NCI-H524 (cell line): ENCODE measurements at places on chromosomes 11 and 22.

GRCh38 chr11:17894929-17895658, 117.8 kb downstream of the SERGEF start:
- DNase-seq, result no peak

GRCh38 chr11:33191467-33191866, 30.2 kb upstream of the CSTF3 start:
- no peak for DNase-seq

- DNase-seq, result peak; percentile 7
These were observed 102.4 kb upstream of the FSHB start for GRCh38 chr11:30128269-30128932.

- DNase-seq, result peak; percentile 94
These were observed 3.9 kb upstream of the RNF215 start for GRCh38 chr22:30390974-30391691.

DNA sequence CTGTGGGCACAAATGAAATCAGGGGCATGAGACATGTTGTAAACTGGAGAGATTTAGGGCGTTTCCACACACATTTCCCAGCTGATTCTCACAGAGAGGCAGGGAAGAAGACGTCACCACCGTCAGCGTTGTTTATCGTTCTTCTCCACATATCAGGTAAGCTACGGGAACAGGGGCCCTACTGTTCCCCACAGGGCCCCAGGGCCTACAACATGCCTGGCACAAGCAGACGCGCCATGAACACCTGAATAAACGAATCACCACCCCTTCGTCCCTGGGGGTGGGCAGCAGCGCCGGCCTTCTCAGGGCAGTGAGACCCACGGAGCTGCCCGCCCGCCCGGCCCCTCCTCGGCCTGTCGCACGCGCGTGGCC, 342 bp downstream of the EFCAB6 start:
- no peak for DNase-seq

GRCh38 chr11:128294001-128294670, 293.2 kb downstream of the ETS1 start:
- no peak for DNase-seq

GRCh38 chr11:66958956-66959274, 732 bp upstream of the PC start:
- peak; percentile 52 for DNase-seq

DNA sequence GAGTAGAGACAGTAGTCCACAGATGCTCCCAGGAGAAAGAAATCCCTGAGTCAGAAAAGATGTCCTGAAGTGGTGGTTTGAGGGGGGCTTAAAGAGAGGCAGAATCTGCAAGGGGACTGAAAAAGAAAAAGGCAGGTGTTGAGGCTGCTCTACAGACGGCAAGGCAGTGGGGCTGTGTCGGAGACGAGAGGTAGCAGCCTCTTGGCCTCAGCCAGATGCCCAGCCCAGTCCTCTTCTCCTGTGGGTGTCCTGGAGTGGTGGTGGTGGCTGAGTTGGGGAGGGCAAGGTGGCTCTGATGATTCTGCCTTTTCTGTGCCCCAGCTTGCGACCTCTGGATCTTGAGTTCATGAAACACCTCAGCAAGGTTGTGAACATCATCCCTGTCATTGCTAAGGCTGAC, 9.3 kb upstream of the WBP2NL start:
- no peak for DNase-seq

DNA sequence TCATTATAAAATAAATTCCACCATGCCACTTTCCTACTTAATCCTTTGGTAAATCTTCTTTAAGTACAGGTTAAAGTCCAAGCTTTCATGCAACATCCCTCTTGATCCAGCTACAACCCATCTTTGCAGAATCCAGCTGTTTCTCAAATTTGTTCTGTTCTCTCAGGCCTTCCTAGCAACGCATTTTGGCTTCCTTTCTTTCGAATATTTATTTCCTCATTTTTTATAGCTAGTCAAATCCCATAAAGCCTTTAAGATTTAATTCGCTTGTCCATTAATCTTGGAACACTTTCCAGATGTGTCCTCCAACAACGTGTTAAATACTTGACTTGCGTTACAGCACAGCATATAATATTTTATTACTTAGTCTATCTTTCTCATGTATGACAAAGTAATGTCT, 600.1 kb upstream of the CHORDC1 start:
- peak; percentile 52 for DNase-seq

DNA sequence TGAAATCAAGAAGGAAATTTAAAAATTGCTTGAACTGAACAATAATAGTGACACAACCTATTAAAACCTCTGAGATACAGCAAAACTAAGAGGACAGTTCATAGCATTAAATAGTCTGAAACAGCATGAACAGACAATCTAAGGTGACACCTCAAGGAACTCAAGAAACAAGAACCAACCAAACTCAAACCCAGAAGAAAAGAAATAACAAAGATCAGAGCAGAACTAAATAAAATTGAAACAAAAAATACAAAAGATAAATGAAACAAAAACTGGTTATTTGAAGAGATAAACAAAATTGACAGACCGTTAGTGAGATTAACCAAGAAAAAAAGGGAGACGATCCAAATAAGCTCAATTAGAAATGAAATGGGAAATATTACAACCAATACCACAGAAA, 122.8 kb upstream of the TOP3B start:
- no peak for DNase-seq

DNA sequence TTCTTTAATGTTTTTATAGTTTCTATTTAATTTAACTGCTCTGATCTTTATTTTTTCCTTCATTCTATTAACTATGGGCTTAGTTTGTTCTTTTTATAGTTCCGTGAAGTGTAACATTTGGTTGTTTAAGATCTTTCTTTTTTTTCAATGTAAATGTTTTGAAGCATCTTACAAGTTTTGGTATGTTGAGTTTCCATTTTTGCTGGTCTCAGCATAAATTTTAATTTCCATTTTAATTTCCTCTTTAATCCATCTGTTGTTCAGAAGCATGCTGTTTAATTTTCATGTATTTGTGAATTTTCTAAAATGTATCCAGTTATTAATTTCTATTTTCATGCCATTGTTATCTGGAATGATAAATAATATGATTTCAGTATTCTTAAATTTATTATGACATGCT, 17.0 kb upstream of the GLYATL2 start:
- DNase-seq, result no peak

DNA sequence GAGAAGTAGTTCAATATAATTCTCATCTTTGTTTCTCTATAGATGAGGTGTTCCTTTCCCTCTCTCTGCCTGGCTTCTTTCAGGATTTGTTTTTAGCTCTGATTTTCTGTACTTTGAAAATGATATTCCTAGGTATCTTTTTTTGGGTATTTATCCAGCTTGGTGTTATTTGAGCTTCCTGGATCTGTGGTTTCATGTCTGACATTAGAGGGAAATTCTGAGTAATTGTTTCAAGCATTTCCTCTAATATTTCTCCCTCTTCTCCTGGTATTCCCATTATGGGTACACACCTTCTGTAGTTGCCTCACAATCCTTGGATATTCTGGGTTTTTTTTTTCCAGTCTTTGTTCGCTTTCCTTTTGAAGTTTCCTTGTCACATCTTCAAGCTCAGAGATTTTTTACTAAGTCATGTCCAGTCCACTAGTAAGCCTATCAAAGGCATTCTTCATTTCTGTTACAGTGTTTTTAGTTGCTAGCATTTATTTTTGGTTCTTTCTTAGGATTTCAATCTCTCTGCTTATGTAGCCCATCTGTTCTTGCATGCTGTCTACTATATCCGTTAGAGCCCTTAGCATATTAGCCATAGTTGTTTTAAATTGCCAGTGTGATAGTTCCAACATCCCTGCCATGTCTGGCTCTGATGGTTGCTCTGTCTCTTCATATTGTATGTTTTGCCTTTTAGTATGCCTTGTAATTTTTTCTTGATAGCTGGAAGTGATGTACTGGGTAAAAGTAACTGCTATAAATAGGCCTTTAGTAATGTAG, 5.8 kb downstream of the CCDC81 start:
- DNase-seq, result no peak

DNA sequence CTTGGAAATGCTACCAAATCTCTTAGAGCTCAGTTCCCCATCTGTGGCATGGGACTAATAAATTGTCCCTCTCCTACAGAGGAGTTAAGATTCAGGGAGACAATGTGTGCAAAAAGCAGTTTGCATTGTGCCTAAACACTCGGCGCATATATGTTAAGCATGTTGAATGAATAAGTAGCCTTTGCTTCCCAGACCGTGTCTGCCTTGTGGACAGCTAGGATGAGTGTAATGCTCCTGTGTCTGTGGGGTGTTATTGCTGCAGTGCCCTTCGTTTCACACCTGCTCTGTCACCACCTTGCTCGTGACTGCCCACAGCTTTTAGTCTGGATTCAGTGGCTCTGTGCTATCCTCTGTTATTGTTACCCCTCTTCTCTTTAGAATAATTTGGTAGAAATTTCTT, 14.1 kb downstream of the ENDOD1 start:
- no peak for DNase-seq

- no peak for DNase-seq
These were observed 1.4 kb downstream of the PATZ1 start for GRCh38 chr22:31344578-31345330.

DNA sequence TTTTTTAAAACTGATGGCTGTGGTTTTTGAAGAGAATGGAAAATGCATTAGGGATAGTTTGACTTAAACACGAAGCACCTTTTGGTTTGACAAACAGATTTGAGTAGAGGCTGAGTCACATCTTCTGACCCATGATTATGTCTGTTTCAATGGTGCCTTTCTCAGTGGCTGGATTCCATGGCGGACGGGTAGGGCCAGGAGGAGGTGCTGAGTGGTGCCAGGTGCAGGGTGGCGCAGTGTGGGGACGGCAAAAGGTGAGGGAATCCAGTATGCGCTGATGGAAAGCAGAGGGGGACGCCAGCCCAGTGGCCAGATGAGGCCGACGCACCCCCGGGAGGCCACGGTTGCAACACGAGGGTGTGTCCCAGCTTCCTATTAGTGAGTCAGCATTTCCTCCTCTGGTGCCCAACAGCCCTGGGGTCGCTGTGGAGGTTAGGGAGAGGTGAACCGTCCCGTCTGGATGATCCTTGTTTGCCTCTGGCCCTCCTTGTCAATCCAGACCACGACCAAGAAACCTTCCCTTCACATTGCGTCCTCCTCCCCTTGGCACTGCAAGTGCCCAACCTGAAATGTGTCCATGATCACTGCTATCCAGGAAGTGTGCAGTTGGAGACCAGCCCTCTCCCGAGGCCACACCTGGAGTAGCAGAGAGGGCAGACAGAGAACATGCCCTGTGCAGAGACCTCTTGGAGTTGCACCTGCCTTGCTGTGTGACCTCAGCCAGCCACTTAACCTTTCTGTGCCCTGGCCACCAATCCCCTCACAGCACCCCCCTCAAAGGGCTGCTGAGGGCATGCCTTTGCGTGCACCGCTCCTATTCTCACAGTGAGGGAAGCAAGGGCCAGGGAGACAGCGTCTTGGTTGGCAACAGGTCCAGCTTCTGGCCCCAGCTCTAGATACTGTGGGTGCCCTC, 32.5 kb upstream of the ATXN10 start:
- no peak for DNase-seq

- DNase-seq, result peak; percentile 41
These were observed 15.2 kb upstream of the NUP160 start for GRCh38 chr11:47863189-47863897.

DNA sequence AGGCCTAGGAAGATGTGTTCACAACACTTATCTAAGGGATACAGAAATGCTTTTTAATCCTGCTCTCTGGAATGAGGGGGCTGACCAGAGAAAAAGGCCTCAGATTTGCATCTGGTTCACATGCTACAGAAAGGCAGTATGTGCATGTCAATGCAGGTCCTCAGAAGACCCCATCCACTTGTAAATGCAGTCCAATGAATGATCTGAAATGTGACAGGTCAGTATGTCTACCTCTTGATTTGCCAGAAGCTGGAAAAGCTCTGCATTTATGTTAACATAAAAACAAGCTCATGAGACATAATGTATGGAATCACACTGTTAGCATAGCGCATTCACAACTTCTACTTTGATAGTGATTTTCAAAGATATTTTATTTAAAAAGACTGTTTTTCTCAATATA, 367.4 kb upstream of the CHORDC1 start:
- DNase-seq, result no peak

DNA sequence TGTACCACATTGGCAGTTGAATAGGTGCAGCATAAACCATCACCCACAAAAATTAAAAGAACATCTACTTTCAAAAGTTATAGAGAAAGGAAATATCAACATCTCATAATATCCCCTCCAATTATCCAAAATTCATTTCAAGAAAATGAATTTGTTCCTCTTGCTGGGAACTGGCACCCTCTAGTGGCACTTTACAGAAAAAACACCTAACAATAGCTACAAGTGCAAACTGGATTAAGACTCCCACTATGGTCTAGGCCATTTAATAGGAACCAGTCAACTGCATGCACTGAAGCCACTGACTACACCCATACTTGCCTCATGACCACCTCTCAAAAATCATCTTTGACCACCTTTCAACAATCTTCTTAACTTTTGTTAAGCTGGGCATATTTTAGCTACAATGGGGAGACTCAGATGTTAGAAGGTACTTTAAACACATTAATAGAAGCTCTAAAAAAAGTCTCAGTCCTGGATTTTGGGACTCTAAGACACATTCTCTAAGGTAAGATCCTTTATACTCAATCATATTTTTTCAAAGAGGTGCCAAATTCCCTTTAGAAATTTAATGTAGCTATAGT, 17.3 kb downstream of the TRAF6 start:
- DNase-seq, result peak; percentile 46

DNA sequence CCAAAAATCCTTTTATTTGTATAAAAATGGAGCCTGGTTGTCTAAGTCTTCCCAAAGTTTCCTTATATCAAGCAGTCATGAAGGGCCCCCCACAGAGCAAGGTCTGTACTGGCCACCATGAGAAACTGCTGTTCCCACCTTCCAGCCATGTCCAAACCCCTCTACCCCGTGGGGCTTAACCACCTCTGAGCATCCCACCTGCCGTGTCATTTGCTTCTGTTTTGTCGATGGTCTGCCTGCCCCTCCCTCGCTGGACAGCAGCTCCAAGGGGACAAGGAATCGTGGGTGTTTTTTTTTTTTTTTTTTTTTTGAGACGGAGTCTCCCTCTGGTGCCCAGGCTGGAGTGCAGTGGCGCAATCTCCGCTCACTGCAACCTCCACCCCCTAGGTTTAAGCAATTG, 11.1 kb upstream of the ANO1 start:
- no peak for DNase-seq

GRCh38 chr11:44366741-44367140, 56.8 kb upstream of the ALX4 start:
- peak; percentile 4 for DNase-seq

GRCh38 chr11:75428281-75428724, 4.7 kb downstream of the KLHL35 start:
- peak; percentile 64 for DNase-seq

- no peak for DNase-seq
These were observed 14.7 kb downstream of the MPEG1 start for GRCh38 chr11:59197991-59198390.

- no peak for DNase-seq
These were observed 235.3 kb downstream of the CTTN start for GRCh38 chr11:70633610-70634009.

GRCh38 chr11:49505231-49505630, 296.8 kb upstream of the FOLH1 start:
- DNase-seq, result no peak
